ENCODE measurements at places on chromosomes 4 and X.
A peak's percentile ranks its signal among the peaks of the same experiment; 100 is the strongest.

GRCh38 chr4:48037117-48037462, 20.5 kb downstream of the NIPAL1 start:
- no peak for DNase-seq

DNA sequence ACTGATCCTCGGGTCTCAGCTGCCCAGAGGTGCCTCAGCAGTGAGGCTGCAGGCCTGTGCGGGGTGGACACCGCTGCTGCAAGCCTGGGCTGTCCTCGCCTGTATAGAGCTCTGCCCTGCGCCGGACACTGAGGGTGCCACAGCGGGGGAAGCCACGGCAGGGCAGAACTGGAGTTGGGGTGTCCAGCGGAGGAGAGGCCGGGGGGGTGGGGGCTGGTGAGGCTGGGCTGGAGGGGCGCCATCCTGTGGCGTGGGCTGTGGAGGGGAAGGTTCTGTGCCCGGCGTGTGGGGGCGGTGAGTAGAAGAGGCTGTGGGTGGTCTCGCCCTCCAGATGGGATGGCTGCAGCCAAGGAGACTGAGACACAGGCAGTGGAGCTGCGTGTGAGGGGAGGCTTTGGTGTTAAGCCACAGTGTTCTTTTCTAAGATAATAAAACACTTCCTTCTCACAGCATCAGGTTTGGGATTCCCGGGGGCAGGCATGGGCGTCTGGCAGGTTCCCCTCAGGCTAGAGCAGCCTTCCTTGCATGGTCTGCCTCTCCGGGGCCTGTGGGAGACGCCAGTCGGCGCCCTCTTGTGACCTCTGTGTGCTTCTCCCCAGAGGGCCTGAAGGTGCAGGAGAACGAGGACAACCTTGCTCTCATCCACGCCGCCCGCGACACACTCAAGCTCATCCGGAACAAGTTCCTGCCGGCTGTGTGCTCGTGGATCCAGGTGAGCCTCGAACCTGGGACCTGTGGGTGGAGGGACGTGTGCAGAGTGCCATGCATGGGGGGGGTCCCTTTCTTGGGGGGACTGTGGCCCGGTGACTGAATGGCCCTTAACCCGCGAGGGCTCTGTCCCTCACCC, 7.4 kb downstream of the UVSSA start:
- no peak for DNase-seq

DNA sequence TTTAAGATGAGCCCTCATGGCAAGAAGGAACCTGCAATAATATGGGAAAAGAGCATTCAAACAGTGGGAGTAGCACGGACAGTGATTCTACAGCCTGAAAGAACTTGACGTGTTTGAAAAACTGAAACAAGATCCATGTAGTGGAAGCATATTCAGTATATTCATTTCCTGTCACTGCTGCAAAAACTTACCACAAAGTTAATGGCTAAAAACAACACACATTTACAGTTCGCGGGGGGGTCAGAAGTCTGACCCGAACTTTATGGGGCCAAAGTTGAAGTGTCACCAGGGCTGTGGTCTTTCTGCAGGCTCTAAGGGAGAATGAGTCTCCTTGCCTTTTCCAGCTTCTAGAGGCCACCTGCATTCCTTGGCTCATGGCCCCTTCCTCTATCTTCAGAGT, 52.6 kb upstream of the ARX start:
- no peak for DNase-seq

DNA sequence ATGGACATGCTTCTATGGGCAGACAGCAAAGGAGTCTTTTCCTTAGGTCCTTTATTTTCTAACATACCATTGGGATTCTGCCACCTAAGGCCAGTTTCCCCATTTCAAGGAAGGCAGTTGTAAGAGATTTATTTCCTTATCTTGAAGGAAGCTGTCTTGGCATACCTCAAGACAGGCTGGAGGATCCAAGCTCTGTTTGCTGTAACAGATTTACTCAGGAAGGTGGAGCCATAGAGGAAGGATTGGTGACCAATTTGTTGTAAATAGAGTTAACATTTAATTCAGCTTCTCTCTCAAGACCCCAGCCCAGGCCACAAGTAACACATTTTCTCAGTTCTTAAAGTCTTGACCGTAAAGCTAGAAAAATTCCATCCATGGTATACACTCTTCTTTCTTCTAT, 131.6 kb upstream of the TENM3 start:
- no peak for DNase-seq

GRCh38 chrX:111811831-111812230, 64.2 kb upstream of the TRPC5OS start:
- no peak for DNase-seq

DNA sequence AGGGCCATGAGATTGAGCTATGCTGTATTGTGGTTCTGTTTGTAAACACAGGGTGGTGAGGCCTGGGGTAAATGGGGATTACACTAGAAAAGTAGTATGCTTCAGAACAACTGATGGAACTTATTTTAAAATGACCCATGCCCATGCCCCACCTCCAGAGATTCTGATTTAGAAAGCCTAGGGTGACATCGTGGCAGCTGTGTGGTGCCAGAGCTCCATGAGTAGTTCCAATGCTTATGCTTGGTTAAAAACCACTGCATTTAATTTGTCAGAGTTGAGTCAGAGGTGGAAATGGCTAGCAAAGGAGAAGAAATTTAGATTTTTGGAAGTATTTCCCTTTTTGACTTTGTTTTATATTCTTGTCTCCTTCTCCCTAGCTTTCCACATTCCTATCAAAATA, 63.4 kb upstream of the PDE5A start:
- DNase-seq = no peak

DNA sequence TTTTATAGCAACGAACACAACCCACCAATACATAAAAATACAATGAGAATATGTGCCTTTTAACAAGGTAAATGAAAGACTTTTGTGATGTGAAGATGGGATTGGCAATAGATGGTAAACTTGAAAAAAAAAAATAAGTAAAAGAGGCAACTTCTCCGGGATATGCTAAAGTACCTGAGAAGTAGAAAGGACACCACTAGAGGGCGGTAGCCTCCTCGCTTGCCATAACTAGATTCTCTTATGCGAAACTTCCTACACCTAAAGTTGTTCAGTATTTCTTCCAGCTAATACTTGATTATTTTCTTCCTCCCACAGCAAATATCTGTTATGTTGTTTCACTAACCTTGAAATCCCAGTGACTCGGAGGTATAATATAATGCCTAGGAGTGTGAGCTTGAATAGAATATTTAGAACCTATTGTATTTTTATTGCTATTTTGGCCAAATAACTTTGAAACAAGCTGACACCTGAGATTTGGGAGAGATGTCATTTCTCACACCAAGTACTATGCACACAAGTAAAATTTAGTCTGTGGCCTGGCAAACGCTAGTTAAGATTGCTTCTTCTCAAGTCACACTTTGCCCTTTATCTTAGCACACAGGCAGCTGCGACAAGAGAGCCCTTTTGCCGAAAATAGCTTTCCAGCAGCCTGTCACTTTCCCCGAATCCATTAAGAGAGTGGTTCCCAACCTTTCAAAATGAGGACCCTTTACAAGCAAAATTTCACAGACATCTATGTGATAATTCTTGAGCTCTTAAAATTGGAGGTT, 44.9 kb upstream of the PDLIM5 start:
- peak; percentile 65 for DNase-seq

DNA sequence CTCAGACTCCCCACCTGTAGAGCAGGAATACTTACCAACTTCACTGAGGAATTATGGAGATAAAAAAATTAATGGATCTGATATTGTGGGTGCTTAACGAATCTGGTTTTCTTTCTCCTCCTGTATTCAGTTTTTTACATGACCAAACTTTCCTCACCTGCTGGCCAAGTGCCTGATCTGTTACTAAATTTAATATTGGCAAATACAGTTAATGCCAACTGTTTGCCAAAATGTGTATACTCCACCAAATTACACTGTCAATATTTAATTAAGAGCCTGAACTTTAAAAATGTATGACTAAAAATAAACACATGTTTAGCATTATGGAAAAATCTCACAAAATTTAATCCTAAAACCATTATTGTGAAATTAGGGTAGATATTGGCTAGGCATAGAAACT, 3.3 kb downstream of the PGRMC2 start:
- no peak for DNase-seq

GRCh38 chrX:125287282-125287681, 32.4 kb upstream of the TEX13C start:
- DNase-seq = no peak

DNA sequence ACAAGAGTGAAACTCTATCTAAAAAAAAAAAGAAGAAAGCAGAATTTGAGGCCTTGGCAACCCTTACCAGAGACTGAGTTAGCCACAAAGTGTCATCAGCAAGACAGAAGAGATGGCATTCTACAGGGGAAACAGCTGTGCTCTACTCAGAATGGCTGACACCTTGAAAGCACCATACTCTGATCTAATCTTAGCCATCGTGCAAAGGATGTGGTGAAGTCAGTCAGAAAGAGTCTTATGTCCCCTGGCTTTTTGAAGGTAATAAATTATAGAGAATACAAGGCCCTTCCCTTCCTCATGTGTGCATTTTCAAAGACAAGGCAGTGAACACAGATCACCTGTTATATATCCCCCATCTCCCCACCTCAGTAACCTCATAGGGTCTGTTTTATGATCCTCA, 13.2 kb downstream of the CLNK start:
- no peak for DNase-seq

GRCh38 chr4:27986476-27986875, 1125.8 kb downstream of the STIM2 start:
- DNase-seq = no peak

DNA sequence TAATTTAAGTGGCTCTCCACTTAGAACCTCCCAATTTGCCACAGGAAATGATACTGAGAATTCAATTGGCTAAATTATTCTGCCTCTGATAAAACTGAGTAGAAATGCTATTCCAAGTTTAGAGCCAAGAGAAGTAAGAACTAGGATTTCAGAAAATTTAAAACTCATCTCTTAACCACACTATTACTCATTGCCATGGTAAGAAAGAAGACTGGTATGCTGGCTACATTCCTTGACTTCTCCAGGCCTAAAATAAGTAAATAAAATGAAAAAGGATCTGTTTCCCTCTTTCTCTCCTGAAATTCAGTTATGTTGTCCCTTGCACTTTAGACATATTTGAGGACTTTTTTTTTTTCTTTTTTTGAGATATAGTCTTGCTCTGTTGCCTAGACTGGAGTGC, 23.3 kb downstream of the ZNF280C start:
- no peak for DNase-seq

DNA sequence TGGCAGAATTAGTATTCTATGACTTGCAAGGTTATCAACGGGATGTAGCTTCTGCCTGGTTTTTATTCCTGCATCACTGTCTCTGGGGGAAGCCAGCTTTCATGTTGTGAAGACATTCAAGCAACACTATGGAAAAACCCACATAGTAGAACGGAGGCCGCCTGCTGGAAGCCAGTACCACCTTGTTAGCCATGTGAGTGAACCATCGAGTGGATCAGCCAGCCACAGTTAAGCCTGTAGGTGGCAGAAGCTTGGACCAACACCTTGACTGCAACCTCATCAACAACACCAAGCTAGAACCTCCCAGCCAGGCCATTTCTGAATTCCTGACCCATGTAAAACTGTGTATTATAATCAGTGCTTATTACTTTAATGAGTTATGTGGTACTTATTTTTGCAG, 538.2 kb downstream of the KCNIP4 start:
- DNase-seq = no peak

GRCh38 chr4:6423575-6423974, 48.8 kb downstream of the PPP2R2C start:
- no peak for DNase-seq

GRCh38 chr4:176508780-176509331, 189.1 kb downstream of the SPCS3 start:
- no peak for DNase-seq

DNA sequence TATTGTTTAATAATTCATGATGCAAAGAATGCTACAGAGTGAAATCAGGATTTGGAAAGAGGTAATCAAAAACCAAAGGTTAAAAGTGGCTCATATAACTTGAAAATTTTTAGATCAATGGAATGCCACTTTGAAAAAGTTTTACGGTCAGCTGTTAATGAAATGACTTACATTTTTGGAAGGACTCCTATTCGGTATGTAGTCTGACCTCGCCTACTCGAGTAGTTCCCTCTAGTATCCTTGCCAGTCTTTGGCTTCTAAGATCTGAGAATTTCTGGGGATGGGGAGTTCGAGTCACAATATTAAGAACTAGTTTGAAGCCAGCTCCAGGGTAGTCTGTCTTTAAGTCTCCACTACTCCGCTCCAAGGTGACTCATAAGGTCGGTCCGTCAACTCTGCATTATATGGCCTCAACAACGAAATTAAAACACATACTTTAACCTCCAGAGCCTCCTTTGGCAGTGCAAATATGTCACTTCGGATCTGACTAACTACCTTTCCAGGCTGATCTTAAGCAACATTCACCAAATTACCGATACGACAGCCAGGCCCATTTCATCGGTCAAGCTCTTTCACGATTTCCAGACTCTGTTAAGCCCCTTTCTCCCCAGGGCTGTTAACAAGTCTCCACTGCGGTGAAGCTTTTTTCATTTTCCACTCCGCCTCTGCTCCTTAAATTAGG, 733 bp upstream of the NAA15 start:
- no peak for DNase-seq

DNA sequence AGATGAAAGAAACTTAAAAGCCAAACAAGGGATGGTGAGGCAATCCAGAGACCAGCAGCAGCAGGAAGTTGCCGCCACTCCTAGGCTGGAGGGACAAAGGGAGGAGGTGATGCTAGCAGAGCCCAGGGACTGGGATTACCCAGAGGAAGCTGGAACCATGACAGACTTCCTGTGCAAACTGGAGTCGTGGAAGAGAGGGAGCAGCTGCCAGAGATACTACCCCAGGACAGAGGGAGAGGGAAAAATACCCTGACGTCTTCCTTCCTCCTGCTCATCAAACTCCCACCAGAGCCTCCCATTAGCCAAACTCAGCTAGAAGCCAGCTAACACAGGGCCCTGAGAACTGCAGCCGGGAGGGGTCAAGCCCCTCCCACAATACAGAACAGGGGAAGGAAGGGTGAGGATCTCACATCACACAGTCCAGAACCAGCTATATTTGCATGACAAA, 101.2 kb upstream of the KLF3 start:
- DNase-seq = no peak

DNA sequence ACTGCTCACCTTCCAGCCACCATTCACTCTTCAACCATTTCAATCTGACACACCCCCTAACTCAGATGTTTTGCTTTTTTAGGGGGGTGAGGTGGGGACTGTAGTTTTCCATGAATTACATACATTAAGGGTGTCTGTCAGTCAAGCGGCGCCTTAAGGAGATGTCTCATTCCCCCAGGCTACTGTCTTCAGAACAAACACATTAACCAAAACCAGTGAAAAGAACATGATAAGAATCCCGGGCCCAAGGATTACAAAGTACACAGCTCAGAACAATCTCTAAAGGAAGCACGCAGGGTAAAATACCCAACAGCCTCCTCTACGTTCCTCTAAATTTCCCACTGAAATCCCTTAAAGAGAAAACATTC, 62.5 kb upstream of the IRF2 start:
- DNase-seq = no peak

- DNase-seq = no peak
Measured at GRCh38 chrX:68431836-68432235, 1.5 kb downstream of the OPHN1 start.

- DNase-seq = no peak
Measured at GRCh38 chr4:165517216-165517615, 138.4 kb downstream of the CPE start.

Data from stimulated activated naive CD4-positive, alpha-beta T cell (primary cell).